ENCODE measurements at places on chromosomes 5 and 9.

GRCh38 chr5:145680169-145680568 lies 155.0 kb downstream of the PRELID2 start:
- DNase-seq = no peak

GRCh38 chr5:99607124-99607523 lies 678.3 kb upstream of the CHD1 start:
- no peak for DNase-seq

- DNase-seq = no peak
Observed at GRCh38 chr5:150061538-150061995, 24.8 kb downstream of the CSF1R start.

GRCh38 chr9:100084128-100084453 lies 14.7 kb downstream of the ERP44 start:
- DNase-seq = no peak

DNA sequence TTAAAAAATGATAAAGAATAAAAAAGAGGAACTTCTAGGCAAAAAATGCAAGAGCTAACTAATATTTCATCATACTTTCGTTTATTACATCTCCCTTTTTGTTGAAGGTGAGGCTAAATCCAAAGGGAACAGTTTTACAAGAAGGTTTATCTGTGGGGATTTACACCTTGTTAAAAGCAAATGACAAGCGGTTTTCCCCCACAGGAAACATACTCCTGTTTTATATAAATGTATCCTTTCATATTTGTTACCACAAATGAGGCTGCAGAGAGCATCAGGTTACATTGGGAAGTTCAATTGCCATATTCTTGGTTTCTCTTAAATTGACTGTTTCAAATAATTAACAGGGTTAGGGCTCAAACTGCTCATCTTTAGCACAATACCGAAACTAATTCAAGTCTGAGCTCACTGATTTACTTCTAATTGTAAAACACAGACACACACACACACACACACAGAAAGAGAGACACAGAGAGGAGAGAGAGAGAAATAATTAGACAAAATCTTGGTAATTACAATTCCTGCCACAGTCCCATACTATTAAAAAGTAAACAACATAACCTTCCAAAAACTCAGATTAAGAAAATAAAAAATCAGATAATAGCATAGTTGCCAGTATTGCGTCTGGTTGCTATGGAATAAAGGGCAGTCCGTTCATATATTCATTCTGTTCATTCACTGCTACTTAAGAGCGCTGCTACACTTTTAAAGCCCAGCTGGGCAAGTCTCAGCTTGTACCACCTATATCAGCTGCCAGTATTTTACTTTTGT lies 17.1 kb downstream of the RFX3 start:
- DNase-seq = no peak

DNA sequence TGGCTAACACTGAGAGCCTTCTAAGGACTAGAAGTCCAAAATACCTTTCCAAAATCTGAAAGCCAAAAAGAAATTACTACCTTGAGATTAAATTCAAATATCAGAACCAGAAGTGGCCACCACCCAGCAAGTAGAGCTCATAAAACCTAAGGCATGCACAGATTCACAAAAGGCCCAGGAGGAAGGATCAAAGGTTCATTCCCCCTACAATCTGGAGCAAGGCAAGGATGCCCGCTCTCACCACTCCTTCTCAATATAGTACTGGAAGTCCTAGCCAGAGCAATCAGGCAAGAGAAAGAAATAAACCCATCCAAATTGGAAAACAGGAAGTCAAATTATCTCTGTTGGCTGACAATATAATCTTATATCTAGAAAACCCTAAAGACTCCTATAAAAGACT lies 6.0 kb downstream of the RASEF start:
- no peak for DNase-seq

GRCh38 chr9:93597871-93598646 lies 21.7 kb downstream of the PHF2 start:
- DNase-seq = no peak

DNA sequence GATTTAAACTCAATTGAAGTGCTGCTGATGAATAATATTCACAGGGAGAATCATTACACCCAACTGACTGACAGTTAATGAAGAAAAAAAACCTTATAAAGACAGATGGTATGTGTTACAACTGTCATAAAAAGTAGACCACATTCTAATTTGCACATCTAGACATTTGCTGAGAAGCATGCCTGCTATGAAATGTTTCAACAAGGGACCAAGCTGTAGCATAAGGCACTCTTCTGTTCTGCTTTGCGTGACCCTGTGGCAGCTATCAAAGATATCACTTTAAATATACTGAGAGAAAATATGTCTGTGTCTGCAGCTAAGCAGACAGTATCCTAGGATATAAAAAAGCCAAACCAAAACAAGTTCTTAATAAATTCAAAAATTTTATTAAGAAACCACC lies 153.7 kb downstream of the TMEM232 start:
- DNase-seq = no peak

DNA sequence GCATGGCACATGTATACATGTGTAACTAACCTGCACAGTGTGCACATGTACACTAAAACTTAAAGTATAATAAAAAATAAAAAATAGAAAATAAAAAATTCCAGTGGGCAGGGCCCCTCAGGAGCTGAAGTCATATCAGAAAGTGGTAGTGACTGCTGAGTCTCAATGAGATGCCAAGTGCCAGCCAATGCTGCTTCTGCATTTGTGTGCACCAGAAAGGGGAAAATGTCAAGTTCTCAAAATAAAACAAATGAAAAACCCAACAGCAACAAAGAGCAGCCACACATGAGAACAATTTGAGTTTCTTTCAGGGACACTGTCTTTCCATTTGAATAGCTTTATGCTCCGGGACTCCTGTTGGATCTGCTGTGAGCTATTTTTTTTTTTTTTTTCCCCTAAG lies 117.2 kb upstream of the CCDC112 start:
- DNase-seq = no peak

DNA sequence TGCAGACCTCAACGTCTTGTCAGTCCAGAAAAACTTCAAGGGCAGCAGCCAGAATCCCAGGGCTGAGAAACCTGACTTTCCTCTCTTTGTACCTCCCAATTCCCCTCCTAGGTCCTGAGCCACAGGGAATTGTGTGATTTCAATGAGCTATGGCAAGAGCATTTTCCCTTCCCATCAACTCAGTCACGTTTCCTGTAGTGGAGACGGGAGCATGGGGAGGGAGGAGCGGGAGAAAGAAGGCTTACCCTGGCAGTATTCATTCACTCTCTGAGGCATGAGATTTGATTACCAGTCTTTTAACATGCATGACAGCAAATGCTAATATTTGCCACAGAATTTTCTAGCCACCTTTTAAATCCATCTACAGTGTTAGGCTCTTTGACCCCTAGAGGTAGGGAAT lies 109.4 kb upstream of the TBCA start:
- DNase-seq = no peak

DNA sequence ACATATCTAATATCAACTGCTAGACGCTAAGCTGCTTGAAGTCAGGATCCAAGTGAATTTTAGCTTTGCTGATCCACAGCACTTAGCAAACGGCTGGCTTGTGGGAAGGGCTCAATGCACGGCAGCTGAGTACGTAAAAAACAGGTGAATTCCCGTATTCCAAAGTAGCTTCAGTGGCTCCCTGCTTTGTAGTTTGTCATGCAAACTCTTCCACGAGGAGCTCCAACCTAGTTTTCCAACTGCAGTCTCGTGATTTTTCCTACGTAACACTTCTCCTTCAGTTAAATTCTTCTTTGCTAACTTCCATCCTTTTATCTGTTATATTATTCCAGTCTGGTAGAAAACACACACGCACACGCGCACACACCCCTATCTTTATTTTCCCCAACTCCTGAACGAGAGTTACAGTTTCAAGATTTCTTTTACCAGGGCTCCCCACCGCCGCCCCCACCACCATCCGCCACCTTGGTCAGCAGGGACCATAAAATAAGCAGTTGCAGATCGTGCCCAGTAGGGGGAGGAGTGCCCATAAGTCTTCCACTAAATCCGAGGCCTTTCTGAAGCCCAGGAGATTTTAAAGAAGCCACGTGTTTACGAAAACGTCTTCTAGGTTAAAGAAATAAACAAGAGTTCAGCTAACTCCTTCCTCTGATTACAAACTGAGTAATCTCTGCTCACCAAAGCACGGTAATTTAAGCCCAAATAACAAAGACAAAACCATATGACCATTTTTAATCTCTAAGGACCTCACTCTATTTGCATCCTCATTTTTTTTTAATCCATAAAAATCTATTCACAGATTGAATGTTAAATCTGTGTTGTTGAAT lies 34.8 kb upstream of the TRIO start:
- peak; percentile 57 for DNase-seq

GRCh38 chr9:127423476-127423933 lies 677 bp upstream of the ZNF79 start:
- DNase-seq = no peak

DNA sequence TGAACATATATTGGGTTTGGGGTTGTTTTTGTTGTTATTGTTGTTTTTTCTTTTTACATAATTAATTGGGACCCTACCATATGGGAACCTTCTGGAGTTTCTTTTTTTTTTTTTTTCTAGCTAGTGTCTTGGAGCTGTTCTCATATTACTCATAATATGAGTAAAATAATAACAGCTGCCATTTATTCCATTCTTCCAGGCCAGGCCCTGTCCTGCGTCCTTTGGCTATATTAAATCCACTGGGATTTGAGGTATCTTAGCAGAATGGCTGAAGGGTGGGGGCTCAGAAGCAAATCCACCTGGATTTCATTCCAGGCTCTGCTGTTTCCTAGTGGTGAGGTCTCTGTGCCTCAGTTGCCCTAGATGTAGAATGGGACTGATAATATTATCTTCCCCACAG lies 47.2 kb upstream of the RPL26L1 start:
- DNase-seq = no peak

DNA sequence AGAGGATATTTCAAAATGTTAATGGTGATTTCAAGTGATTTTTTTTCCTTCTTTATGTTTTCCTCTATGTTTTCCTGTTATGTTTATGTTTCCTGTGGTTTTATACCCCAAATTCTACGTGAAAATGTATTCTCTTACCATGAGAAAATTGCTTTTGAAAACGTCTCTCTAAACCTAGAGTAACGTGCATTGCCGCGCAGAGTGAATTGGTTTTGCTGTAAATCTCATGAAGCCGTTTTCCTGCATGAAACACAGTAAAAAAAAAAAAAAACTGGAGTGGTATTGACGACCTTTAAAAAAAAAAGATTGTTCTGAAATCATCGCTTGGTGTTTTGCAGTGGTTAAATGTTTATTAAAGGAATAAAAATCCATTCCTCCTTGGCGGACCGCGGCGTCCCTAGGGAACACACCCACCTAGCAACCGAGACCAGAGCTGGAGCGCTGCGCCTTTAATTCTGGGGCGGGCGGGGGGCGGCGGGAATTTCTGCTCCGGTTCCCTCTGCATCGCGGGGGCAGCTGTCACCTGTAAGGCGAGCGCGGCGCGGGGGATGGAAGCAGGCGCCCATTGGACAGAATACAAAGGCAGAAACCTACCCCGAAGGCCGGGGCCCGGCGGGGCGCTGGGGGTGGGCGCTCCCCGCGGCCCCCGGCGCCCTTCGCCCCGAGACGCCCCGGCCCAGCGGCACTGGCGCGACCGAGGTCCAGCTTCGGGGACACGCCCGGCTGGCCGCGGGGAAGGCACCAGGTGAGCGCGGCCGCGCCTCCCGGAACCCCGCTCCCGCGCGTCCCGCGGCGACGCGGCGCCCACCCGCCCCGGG lies at the start of gene SOWAHA:
SOWAHA (plus strand) TSS at position 522 of the 818 bp plus-strand sequence. CDS start 320 bp downstream, outside the sequence.
- no peak for DNase-seq

- DNase-seq = peak; percentile 88
Observed at GRCh38 chr5:149442563-149443182, 63.6 kb upstream of the IL17B start.

GRCh38 chr5:164475339-164475977 lies 970.0 kb downstream of the MAT2B start:
- no peak for DNase-seq

- no peak for DNase-seq
Observed at GRCh38 chr5:75837258-75837841, 120.1 kb upstream of the POC5 start.

DNA sequence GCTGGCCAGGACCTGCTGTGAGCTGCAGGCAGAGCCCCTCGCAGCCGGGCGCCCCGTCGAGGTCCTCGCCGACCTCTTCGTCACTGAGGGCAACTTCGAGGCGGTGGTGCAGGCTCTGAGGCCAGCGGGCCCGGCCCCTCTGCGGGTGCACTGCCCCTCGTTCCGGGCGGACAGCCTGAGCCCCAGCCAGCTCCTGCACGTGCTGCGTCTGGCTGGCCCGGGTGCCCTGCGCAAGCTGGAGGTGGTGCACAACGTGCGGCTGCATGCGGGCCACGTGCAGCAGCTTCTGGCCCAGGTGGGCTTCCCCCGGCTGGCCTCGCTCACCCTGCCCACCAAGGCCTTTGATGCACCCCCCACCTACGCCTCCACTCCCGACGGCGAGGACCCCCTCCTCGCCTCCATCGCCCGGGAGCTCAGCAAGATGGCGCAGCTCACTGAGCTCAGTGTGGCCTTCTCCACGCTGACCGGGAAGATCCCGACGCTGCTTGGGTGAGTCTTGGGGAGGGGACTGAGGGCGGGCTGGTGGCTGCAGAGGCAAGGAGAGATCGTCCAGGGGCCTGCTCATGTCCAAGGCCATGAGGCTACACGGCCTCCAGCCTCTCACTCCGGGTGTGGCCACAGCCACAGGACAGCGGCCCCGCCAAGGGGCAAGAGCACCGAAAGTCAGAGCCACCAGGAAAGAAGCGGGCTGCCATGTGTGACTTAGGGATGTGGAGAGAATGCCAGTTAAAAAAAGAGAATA lies 825 bp downstream of the LRRC14B start:
- no peak for DNase-seq

DNA sequence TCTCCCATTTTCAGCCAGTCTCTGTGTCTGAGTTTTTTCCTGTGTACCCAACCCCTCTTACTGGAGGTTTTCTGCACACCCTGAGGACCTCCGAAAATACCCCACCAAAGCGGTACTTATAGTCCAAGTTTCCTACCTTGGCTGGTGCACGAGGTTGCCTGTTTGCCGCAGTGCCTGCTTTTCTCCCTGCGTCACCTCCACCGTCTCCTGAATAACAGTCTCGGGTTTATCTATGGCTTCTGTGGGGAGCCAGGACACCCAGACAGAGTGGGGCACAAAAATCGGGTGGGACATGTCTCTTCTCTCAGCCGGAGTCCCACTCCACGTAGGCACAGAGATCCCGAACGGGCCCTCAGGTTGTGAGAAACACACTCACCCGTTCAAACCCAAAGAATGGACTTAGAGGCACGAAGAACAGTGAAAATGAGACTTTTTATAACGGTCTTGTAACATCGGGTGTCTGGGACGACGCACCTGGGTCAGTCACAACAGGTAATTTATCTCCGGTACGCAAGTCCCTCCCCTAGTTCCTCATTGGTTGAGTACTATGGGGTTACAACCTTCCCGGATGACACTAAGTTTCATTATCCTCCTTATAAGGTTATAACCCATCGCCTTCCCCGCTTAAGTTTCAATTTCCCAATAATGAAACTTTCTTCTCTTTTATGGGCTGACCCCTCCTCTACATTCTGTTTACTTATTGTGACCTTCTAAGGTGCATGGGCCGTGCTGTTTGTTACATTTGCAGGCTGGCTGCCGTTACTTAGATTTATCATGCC lies 970.2 kb upstream of the COX7C start:
- no peak for DNase-seq

GRCh38 chr9:35603986-35604577 lies 980 bp upstream of the TESK1 start:
- DNase-seq = peak; percentile 100
